ENCODE measurements at places on chromosomes 1 and 21. TPM values are rescaled to one million over a fixed set of nuclear protein-coding genes. Genes with fewer than 3 reads are reported as not detected.
A peak's percentile ranks its signal among the peaks of the same experiment; 100 is the strongest.

DNA sequence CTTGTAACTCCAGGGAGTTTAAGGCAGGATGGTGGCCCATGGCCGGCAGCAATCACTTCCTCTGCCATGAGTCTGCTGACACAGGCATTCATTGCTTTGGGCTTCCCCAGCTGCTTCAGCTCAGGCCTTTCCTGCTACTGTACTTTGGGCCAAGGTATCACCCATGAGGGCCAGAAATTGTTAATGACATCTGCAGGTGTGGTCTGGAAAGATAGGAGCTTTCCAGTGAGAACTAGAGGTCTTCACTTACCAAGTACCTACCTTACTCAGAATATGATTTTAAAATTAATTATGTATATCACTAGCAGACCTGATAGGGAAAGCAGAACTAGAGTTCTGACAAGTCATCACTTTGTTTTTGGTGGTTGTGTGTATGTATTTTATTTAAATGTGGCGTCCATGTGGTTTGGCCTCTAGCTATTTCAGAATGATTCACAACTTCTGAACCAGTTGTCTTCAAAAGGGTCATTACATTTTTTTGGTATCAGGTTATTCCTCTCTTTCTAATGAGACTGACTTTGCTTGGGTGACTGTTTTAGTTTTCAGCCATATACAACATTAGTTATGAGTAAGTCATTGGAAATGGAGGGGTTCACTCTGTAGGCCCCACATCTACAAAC lies 2.7 kb downstream of the RGL1 start:
- DNase-seq: no peak

GRCh38 chr1:168341483-168341975 lies 60.9 kb downstream of the TBX19 start:
- DNase-seq: no peak

The KIF17 gene
- 0.11 TPM for total RNA-seq

GRCh38 chr1:27391511-27392095 lies 819 bp upstream of the GPR3 start:
- DNase-seq: peak; percentile 60

The ARHGAP29 gene
- total RNA-seq: 0.13 TPM

GRCh38 chr21:19011451-19011850 lies 607.9 kb upstream of the TMPRSS15 start:
- no peak for DNase-seq

The FMO2 gene
- total RNA-seq: 0.22 TPM

GRCh38 chr1:26161415-26162219 lies 2.7 kb downstream of the FAM110D start:
- DNase-seq: peak; percentile 93

- DNase-seq: no peak
Observed at GRCh38 chr1:43438006-43438405, 15.7 kb downstream of the HYI start.

The NR0B2 gene
- total RNA-seq: not detected

DNA sequence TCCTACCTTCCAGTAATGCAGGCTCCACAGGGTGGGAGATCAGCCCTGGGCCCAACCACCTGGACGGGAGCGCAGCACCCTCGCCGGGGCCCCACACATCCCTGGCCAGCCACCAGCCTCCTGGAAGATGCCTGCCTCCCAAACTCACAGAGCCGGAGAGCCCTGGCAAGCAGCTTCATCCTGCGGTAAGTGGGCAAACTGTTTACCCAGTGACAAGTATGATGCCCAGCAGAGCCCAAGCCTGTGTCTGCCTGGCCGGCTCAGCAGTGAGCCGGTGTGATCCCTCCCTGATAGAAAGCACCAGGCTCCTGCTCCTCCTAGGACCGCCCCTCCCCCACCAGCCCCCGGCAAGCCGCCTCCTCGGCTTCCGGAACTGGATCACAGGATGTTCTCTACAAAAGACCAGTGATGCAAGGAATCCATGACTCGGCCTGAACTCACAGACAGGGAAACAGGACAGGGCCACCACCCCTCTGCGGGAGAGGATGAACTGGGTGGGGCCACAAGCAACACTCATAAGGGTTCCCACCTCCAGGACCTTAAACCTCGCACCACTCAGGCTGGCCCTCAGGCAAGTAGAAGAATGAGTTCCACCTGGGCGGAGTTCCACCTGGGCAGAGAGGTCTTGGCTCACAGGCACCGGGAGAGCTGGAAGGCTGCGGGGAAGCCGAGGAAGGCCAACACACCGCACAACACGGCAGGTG lies 7.9 kb downstream of the ACOT7 start:
- peak; percentile 57 for DNase-seq

DNA sequence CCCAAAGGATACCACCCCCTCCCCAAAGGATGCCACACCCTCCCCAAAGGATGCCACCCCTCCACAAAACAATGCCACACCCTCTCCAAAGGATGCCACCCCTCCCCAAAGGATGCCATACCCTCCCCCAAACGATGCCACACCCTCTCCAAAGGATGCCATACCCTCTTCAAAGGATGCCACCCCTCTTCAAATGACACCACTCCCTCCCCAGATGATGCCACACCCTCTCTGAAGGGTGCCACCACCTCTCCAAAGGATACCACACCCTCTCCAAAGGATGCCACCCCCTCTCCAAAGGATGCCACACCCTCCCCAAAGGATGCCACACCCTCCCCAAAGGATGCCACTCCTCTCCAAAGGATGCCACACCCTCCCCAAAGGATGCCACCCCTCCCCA lies 21.6 kb upstream of the TRIM17 start:
- DNase-seq: no peak

The B3GALT5 gene
- 0.09 TPM for total RNA-seq

DNA sequence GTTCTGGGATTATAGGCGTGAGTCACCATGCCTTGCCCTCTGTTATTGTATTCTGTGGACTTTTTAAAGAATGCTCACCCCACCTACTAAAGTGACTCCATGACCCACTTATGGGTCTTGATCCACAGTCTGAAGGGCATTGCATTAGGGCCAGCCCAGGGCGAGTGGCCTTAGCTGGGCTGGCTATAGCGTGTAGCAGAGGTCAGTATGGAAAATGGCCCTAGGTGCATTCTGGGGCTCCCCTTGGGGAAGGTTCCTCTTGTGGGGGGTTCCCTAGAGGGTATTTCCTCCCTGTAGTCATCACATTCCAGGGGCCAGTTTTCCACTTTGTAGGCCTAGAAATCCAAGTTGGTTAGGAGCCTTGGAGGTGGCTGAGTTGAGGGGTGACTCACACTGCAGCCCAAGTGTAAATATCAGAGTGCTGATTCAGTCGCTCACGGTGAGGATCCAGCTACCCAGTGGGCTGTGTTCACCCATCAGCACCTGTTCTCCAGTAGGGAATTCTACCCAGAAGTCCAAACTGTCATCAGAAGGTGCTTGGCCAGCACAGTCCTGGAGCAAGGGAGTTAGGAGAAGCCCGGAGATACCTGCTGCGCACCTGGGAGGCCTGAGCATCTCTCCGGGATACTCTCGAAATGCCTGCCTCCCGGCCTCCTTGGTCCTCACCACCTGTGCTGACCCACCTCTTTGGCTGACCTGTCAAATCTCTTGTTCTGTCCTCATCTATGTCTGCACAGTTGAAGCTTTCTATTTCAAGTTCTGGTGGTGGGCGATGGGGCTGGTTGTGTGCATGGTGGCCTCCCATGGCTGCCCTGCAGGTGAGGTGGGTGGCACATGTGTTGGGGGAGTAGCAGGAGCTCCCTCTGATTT lies 52.2 kb downstream of the NENF start:
- no peak for DNase-seq

The MYOC gene
- total RNA-seq: not detected

DNA sequence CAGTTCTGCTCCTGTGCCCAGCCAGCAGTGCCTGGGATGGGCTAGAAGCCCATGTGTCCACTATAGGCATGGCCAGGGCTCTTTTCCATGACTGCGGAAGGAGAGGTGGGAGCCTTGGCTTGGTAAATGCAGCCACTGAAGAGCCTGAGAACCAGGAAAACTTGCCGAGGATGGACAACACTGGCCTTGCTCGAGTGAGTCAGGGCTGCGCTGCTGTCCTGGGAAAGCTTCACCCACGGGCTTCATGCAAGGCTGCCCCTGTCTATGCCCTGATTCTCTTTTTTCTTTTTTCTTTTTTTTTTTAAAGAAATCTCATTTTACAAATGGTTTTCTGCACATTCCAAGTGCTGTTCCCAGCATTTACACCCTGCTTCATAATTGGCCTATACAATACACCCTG lies 156.5 kb downstream of the CAMTA1 start:
- no peak for DNase-seq

DNA sequence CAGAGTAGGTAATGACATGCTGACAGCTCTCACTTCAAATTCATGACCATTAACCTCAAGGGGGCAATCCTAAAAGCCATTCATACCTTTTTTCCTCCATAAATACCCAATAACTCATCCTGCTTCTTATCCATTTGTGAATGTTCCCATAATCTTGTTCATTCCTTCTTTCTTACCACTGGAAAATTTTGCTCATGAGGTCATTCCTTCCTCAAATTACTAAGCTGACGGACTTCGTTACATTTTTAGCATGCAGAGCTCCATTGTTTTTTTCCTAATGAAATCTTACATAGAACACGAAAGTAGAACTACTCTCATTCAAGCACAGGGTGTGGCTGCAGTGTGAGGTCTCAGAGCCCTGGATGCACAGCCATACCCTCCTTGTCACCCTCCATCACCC lies 276.5 kb upstream of the DPYD start:
- no peak for DNase-seq

The OR2M7 gene
- not detected for total RNA-seq

DNA sequence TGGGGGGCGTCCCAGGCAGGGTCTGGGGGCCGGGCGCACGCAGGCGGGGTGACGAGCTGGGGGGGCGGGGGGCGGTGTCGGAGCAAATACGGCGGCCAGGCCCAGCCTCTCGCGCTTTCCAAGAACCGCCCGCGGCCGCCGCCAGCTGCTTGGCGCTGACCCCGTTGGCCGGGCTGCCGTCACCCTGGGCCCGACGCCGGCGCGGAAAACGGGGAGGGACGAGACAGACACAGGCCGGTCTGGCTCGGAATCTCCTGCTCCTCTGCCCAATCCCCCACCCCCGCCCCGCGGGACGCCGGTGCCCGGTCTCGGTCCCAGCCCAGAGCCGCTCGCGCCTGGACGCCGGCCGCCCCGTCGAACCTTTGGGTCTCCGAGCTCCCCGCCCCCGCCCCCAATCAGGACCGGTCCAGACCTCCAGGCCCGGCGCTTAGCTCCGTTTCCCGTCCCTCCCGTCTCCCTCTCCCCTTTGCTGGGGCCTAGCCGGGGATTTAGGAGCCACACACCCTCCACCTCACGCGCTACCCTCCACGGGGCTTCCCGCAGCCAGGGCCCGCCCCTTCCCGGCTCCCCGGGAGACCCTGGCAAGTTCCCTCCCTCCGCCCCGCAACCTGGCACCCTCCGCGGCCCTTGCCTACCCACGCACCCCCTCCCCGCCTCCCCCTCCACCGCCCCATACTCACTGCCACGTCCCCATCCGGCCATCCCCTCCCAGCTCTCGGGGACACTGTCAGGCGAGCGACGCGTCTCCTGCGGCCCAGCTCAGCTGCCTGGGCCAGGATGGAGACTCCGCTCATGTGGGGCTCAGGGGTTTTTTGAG lies 800 bp upstream of the MMP23B start:
- DNase-seq: no peak

The SAMD11 gene
- total RNA-seq: 0.38 TPM

DNA sequence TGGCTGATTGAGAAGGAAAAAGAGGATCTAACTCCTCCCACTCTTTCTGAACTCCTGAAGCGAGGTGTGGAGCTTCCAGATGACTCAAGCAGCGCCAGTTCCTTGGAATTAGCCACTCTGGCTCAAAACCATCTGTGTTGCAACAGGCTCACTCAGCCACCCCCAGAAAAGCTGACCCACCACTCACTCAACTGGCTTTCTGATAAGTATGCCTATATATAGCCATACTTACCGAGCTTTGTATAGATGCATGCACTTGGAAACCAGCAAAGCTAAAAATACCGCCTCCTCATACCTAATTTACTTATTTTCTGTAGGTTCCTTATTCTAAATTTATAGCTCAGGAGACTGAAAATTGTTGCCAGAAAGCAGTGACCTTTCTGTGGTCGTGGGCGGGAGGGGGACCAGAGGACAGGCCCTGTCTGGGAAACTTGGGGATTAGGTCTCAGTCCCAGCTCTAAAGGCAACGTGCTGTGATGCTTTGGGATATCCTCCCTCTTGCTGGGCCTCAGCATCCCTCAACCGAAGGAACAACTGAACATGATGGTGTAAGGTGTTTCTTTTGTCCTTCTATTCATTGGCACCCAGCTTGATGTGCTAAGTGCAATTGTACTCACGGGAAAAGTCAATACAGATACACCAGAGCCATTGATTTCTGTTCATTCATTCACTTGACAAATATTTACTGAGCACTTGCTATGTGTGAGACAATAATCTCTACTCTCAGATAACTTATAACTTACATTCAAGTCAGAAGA lies 65.7 kb downstream of the NENF start:
- no peak for DNase-seq

GRCh38 chr1:15152318-15153183 lies 996 bp upstream of the TMEM51 start:
- DNase-seq: peak; percentile 80

DNA sequence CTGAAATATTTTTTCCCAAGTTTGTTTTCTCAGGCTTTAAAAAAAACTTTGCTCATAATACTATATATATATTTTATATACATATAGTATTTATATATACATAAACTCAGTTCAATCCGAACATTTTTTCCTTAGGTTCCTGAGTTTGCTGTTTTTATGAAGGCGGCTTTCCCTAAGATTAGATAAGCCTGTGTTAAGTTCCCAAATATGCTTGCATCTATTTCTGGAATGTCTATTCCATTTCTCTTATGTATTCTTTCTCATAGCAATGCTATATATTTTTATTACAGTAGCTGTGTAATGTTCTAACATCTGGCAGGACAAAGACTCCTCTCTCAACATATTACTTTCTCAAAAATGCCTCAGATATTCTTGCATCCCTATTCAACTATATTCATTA lies 45.9 kb downstream of the ADSS2 start:
- no peak for DNase-seq

GRCh38 chr1:31640964-31641363 lies 3.7 kb downstream of the PEF1 start:
- DNase-seq: no peak

The PPIAL4G gene
- total RNA-seq: not detected

The PRDM16 gene
- total RNA-seq: 0.27 TPM

- DNase-seq: no peak
Observed at GRCh38 chr1:103110701-103111100, 2.4 kb upstream of the COL11A1 start.

DNA sequence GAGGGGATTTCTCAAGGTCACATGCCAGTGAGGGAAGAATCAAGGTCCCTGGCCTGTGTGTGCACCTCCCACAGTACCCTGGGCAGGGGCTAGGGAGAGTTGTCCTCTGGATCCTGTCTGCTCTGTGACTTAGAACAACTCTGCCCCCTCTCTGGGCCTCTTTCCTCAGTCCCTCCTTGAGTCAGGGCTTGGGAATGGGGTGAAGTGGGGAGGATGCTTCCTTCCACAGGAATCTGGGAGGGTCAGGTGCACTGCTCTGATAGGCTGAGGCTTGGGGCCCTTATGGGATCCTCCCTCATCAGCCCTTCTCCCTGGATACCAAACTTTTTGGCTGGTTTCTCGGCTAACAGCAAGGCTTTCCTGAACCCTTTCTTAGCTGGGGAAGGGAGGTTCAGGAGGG lies 2.5 kb downstream of the TRNP1 start:
- DNase-seq: no peak

The CHODL gene
- not detected for total RNA-seq

- no peak for DNase-seq
Observed at GRCh38 chr1:3172431-3173380, 103.7 kb downstream of the PRDM16 start.
